ENCODE measurements at places on chromosomes 16 and 17.

GRCh38 chr17:80927791-80928216 lies 63.8 kb upstream of the CHMP6 start:
- DNase-seq = no peak

GRCh38 chr17:80730739-80731138 lies 186.1 kb downstream of the RPTOR start:
- DNase-seq = no peak

- no peak for DNase-seq
Measured at GRCh38 chr17:16211590-16211989, 3.7 kb downstream of the NCOR1 start.

- no peak for DNase-seq
Measured at GRCh38 chr16:57358086-57358420, 530 bp upstream of the CCL22 start.

GRCh38 chr17:14452856-14453255 lies 152.0 kb downstream of the HS3ST3B1 start:
- DNase-seq = no peak

DNA sequence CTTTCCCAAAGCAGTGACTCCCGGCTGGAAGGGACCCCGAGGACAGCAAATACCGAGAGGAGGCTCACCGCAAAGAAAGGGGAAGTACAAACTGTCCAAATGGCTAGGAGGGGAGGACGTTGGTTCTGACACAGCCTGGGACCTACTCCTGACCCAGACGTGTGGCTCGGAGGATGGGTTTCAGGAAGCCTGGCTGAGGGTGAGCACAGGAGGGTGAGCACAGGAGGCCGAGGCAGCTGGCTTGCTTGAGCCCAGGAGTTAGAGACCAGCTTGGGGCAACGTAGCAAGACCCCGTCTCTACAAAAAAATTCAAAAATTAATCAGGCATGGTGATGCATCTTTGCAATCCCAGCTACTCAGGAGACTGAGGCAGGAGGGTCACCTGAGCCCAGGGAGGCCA lies 83.2 kb downstream of the C16orf78 start:
- DNase-seq = no peak

GRCh38 chr17:50835301-50836234 lies at the start of gene WFIKKN2:
Gene WFIKKN2, plus strand, starts transcription at chr17:50835586. Its CDS starts 352 bp downstream, at chr17:50835938.
- no peak for DNase-seq

- no peak for DNase-seq
Measured at GRCh38 chr17:60082946-60083471, 4.3 kb upstream of the HEATR6 start.

GRCh38 chr16:66959704-66960161 lies 1.3 kb upstream of the CES3 start:
- DNase-seq = no peak

DNA sequence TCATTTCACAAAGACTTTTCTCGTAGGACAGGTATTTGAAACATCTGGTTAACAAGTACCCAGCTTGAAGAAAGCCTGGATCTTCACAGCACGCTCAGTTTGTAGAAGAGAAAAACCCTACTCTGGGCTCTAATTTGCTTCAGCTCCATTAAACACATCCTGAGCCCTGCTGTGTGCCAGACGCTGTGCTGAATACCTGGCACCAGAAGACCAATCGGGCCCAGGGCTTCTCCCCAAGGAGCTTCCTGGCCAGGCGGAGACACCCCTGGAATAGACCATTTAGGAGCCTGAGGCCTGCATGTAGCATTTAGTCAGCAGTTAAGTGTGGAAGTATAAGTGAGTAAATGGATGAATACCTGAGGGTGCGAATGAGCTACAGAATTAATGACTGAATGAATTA lies 8.9 kb upstream of the ABAT start:
- no peak for DNase-seq

- DNase-seq = no peak
Measured at GRCh38 chr17:42023524-42024349, 3.8 kb downstream of the NKIRAS2 start.

DNA sequence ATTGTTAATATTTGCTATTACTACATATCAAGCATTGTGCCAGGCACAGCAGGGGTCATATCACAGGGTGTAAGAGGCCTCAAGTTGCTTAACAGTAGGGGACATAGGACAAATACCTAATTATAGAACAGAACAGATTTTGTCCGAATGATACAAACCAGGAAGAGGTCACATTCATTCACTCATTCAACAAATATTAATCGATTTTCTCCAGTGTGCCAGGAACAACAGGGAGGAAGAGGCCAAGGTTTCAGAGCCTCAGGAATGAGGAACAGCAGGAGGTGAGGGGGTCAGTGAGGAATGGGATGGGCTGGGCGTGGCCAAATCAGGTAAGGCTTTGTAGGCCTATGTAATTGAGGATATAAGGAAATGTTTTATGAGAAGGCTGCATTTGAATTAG lies 11.2 kb upstream of the CHST4 start:
- DNase-seq = no peak

GRCh38 chr16:4402439-4403132 lies 13.8 kb downstream of the CORO7 start:
- no peak for DNase-seq

DNA sequence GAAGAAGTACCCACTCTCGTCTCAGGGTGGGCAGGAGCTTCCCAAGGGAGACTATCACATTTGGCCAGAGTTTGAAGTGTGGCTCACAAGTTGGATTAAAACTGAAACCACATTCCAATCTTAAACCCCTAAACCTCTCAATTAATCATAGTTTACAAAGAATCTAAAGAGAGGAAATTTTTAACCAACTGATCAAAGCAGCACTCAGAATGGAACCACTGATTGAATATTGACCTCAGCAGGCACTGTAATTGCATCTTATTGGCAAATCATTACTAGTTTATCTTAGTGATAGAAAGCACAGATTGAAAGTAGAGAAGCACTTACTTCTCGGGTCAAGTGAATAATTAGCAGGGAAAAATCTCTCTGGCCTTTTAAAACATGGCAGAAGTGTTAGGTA lies 491.6 kb downstream of the TOX3 start:
- DNase-seq = no peak

GRCh38 chr17:66747578-66748275 lies 87.2 kb upstream of the CACNG5 start:
- DNase-seq = no peak

Data from NCI-H2081 treated with DMSO at 0.1 percent for 48 hours (cell line).